ENCODE measurements at places on chromosomes 1 and 21.
A peak's percentile ranks its signal among the peaks of the same experiment; 100 is the strongest.

DNA sequence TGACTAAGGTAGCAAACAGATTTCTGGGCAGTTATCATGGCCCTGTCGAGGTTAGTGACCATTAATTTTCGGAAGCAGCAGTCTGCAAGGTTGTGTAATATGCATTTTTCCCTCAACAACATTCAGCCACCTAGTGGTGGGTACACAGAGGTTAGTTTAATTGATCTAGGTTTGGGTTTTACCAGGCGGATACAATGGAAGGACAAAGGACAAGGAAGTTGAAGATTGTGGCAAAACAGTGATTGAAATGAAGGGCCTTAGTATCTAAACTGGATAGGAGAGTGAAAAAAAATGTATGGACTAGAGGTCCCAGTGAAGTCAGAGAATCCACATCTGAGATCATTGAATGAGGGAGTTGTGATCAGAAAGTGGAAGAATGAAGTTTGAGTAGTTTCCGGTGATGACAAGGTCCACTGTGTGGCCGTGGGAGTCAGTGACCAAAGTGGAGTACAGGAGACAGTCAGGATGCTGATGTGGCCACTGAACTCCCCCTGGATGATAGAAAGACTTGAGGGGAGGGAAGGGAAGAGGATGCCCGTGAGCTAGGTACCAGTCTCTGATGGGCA, 2.8 kb downstream of the ARMH1 start:
- DNase-seq = no peak

DNA sequence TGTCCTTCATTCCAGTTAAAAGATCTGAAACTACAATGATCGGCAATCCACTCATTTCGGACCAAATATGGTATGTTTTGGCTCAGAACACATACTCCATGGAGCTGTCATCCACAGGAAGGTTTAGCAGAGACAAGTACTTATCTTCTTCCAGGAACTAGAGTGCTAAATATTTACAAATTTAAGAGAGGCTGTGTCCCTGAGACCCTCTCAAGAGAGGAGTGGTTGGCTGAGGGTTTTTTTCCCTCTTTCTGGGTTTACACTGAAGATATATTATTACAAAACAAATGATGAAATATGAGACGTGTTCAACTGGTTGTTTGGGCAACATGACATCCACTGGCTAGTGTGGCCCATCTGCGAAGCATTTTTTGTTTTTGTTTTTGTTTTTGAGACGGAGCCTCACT, 25.9 kb upstream of the NID1 start:
- DNase-seq = no peak

- peak; percentile 59 for DNase-seq
Observed at GRCh38 chr1:41683681-41684500, 199.4 kb upstream of the EDN2 start.

DNA sequence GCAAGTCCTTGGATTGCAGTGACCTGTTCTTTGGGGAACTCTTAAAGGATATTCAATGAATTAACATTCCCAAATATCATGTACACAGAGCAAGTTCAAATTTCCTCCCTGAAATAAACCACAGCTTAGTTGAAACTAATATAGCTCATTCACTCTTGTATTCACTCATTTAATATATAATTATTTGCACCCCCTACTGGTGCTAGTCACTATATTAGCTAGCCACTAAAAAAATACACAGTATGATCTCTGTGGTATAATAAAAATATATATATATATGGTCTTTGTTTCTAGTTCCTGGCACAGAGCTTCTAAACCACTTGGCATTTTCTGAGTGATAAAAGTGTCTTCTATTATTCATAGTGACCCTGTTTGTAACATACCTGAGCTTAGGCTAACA, 177.3 kb upstream of the LYPLAL1 start:
- no peak for DNase-seq

DNA sequence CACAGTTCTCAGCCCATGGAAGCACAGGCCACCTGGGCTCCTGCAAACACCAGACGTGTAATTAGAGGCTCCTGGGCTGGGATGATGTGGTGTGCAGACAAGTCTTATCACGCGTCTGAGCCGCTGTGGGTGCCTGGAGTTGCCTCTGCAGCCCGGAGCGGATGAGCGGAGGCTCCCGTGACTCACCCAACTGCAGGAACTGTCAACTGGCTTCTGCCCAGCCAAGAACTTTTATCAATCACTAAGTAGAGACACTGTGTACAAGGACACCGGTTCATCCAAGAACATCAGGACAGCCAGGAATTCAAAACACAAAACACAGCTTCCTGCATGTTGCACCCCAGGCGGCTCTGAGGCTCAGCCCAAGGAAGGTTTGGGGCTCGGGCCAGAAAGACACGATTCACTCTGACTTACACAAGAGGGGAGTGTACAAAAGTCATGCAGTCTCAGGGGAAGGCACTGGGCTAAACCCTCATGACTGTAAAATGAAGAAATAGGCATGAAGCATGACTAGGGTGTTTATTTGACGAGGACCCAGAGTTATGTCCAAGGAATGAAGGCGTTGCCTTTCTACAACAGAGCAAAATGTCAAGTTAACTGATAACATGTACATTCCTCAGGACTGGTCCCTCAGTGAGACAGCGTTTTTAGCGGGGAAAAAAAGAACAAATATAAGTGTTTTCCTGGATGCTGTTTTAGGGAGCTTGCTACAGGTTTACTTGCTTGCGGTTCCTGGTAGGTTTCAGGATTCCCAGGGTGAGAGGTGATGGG, 21.1 kb downstream of the ERRFI1 start:
- no peak for DNase-seq

GRCh38 chr1:23528250-23528978, 2.6 kb downstream of the E2F2 start:
- peak; percentile 89 for DNase-seq

GRCh38 chr1:208243527-208243966, 637 bp downstream of the PLXNA2 start:
- DNase-seq = peak; percentile 36

GRCh38 chr1:35432231-35432630, 125.0 kb downstream of the KIAA0319L start:
- DNase-seq = no peak

GRCh38 chr1:45355683-45356082, 15.4 kb upstream of the MUTYH start:
- DNase-seq = no peak

DNA sequence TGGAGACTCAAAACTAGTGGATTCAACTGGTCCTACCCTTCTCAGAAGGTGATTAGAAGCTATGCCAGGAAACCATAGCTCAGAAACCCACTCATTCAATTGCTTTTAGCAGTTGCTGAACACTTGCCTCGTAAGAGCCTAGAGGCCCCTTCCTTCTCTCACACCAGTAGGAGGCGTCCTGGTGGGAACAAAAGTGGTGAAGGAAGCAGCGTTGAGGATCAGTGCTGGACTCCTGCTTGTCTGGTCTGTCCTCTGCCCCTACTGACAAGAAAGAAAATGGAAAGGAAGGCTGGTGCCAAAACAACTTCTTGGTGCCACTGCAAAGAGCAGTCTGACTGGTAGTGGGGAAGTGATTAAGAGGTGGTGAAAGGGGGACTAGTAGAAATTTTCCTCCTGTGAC, 269.7 kb downstream of the LMO4 start:
- DNase-seq = no peak

- no peak for DNase-seq
Observed at GRCh38 chr1:198147216-198147615, 9.6 kb upstream of the NEK7 start.

DNA sequence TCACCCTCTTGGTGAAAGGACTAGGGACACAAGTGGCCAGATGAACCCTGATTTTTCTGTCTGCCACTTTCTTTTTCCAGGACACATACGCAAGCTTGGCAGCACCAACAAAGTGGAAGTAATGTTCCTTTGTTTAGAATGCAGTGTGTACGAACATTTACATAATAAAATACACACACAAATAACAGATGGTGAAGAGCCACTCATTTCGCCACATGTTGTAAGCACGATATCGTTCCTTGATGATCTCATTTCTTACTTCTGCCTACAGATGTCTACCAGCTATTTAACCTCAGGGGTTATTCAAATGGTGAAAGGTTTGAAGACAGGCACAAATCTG, 670.2 kb upstream of the CXADR start:
- DNase-seq = no peak

DNA sequence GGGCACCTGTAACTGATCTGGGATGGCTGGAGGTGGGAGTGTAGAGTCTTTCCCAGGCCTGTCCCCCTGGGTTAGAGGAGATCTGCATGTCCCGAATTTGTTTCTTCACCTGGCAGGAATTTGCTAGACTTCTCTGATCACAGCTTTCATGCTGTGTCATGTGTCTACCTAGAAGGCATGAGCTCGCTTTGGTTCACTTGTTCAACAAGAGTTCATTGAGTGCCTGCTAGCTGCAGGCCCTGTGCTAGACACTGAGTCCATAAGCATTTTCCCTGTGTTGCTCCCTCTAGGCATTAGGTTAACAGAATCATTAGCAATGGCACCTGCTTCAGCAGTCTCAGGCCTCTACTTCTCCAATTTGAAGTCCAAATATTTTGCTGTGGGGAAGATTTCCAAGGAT, 101.6 kb downstream of the MTR start:
- no peak for DNase-seq

Measured in stimulated activated CD4-positive, alpha-beta T cell treated with anti-CD3 and anti-CD28 coated beads, Interleukin-15, amount 100 ng/mL, for 24 hours (primary cell).